ENCODE measurements at places on chromosomes 7 and 10.

- DNase-seq: peak; percentile 22
Measured at GRCh38 chr10:58326967-58327381, 7.8 kb upstream of the UBE2D1 start.

DNA sequence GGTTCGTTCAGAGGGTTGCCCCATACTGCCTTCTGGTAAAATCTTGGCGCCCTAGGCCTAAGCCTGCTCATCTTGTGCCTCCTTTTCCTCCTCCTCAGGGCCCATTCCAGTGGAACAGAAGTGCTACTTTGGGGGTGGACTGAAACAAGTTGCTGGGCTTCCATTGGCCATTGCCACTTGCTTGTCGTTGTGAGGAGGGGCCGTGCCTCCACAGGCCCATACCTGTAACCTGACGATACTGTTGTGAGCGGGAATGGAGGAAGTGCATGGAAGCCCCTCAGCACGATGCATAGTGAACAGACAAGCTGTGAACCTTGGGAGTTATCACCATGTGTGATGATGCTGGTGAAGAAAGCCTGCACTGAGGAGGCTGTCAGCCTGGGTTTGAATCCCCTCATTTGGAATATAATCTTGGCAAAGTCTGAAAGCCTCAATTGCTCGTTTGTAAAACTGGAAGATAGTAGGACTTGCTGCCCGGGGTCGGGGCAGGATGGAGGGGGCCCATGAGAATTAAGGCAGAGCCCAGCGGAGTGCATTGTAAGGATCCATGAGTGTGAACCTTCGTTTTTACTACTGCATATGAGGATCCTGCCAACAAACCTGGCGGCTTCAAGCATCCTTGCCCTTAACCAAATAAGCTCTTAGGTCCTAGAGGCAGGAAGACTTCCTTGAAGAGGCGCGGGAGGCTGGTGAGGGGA is 671 bp upstream of the PAPSS2 start:
- DNase-seq: no peak

GRCh38 chr10:905503-905902 is 26.0 kb downstream of the LARP4B start:
- no peak for DNase-seq

- DNase-seq: no peak
Measured at GRCh38 chr10:1009071-1009494, 16.6 kb downstream of the IDI2 start.

DNA sequence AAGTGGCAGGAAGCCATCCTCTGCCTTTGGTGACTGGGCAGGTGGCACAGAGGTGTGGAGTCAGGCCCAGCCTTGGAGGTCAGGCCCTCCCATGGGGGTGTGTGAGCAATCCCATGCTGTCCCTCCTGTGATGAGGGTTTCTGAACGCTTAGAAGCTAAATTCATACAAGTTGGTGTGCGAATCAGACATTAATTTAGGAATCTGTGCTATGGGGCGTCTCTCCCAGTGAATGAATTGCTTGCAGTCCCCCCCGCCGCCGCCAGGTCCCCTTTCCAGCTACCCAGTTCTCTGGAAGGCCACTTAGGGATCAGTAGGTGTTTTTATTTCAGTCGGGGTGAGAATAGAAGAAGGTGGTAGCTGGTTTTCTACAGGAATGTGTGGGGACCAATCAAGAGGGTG is 37.5 kb downstream of the LRRC18 start:
- no peak for DNase-seq

- no peak for DNase-seq
Measured at GRCh38 chr7:128163473-128163872, 77.6 kb upstream of the LEP start.

- DNase-seq: no peak
Measured at GRCh38 chr7:39332142-39332541, 234.1 kb upstream of the YAE1 start.

DNA sequence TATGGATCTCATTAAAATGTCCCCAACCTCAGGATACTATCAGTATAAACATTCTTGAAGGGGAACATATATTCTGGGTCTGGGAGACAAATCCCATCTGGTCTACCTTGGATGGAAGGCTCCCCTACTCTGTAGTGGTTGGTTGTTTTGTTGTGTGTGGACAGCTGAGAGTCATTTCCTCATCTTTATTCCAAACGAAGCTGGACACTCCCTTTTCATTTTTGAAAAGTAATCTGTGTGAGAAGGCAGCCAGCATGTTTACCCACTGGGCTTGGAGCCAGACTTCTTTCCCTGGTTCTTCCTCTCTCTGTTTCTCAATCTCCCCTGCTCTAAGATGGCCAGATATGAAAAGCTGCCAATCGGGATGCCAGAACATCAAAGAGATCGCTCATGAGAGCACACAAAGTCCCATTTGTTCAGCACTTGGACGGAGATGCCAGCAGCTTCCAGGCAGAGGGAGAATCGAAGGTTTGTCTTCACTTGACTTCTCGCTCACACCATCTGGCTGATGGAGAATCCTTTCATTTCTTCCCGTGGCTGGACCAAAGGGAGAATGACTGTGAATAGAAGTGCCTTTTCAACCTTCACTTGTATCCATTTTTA is 108.1 kb upstream of the AGR3 start:
- peak; percentile 58 for DNase-seq

DNA sequence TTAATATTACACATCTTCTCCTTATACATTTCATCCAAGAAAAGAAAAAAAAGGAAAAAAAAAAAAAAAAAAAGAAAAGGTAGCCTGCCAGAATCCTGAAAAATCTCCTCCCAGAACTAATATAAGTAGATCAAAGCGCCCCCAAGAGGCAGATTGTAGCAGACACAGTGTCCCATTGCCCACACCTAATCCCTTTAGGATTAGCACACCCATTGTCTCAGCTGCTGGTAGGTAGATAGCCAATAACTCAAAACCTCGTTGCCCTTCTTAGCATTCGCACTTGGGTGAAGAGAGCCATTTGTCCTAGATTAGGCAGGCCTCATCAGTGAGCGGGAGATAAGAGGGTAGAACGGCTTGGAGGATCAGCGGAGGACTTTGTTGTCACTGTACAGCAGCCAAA is 100.2 kb upstream of the SORCS1 start:
- DNase-seq: no peak

GRCh38 chr10:110848106-110848505 is 23.6 kb upstream of the PDCD4 start:
- no peak for DNase-seq

DNA sequence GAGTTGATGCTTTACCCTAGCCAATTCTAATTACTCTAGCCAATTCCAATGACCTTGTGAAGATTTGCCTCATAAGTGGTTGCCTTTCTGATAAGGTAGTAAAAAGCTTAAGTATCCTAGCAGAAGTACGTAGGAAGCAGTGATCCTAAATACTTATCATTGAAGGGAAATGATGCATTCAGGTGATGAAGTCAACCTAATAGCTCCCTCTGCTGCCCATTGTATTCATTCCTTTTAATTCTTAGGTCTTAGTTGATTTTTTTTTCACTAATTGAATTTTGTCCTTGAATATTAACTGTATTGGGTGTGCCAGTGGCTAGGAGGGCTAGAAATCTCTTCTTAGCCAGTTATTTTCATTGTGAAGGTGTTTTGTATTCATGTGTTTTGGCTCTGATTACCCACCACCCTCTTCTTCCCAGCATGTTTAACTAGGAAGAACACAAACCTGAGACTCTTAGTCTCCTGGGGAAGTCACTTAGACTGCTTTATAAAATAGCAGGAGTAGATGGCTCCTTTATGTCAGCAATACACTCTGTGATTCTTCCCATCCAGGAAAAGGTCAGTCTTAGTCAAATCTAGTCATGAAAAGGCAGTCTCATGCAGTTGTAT is 46.3 kb downstream of the PLEKHA8 start:
- no peak for DNase-seq

- no peak for DNase-seq
Measured at GRCh38 chr7:141674702-141675101, 27.3 kb downstream of the DENND11 start.

DNA sequence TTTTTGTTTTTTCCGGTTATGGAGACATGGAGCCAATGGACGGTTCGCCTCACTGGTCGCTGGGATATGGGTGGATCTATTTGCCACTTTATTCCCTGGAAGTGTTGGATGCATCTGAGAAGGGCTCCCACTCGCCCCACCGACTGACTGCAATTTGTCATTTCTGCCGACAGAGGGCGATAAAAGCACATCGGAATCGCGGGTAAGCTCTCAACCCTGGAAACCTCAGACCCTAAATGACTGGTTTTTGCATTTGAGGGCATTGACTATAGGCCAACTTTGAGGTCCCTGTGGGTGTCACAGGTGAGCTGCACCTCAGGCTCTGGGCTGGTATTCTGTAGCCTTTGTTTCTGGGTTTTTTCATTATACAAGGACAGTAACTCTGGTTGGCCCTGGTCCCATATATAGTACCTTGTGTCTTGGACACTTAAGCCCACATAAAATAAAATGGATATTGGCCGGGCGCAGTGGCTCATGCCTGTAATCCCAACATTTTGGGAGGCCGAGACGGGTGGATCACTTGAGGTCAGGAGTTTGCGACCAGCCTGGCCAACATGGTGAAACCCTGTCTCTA is 11.9 kb upstream of the OPALIN start:
- DNase-seq: no peak

GRCh38 chr10:124181656-124182055 is 88.3 kb upstream of the CHST15 start:
- DNase-seq: no peak

DNA sequence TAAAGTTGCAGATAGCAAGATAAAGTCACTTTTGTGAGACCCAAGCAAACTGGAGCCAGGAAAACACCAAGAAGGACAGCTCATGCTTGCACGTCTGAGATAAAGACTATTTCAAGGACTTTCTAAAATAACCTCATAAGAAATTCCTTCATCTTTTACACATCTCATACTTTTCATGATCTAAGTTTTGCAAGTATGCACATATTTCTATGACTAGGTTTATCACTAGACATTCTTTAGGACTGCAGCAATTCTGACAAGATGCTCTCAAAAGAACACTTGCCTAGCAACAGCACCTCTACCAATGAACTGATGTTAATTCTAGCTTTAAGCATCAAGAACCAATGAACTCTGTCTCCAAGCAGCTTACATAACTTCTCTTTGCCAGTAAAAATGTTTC is 457.6 kb downstream of the SEMA3D start:
- DNase-seq: peak; percentile 66
